ENCODE measurements at places on chromosomes 4 and X.

DNA sequence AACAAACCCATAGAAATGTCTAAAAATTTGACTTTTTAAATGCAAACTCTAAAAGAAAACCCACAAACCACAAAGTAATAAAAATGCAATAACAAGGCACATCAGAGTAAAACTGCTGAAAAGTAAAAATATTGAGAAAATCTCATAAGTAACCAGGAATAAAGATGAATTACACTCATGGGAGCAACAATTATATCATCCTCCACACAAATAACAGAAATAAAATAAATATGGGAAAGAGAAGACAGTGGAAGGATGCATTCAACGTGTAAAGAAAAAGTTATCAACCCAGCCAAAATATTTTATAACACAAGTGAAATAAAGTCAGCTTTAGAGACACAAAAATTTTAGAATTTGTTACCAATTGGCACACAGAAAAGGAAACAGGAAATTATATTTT, 1420.2 kb downstream of the PCDH18 start:
- DNase-seq: no peak

DNA sequence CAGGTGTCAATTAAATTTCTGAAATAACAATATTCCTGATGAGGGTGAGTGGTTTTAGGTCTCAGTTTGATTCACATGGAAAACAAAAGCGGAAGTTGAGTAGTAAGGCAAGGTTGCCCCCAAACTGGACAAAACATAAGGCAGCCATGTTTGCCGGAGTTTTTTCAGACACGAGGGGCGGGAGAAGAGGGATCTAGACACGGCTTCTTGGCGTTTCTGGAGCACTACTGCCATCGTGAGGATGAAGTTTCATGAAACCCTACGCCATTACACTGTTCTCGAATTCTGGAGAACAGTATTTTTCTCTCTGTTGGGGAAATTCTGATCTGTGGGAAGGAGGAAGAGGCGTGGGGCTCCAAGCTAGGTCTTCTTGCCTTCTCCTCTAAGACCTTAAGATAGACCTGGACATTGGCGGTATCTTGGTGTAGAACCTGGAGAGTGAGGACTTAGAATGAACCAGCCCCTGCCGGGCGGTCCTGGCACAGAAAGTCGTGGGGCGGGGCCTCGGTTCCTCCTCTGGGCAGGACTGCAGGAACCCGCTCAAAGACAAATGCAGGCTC, 160.3 kb downstream of the OR13H1 start:
- DNase-seq: no peak

DNA sequence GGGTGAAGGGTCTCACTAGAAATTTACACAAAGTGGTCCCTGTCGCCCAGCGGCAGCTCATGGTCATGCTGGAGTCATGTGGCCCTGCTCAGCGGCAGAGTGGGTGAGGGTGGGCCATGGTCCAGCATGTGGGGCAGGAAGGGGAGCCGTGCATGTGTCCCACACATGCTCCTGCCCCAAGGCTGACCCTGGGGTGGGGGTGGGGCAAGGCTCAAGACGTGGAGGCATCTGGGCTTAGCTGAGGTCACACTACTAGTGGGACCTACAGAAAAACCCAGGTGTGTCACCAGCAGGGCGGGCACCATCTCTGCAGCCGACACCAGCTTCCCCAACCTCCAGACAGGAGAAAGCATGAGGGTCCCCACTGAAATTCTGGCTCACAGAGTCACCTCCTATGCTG, 42.4 kb downstream of the EVC start:
- no peak for DNase-seq

- DNase-seq: no peak
These were observed 786 bp upstream of the ZFX start for GRCh38 chrX:24148535-24149350.

- DNase-seq: no peak
These were observed 163.7 kb downstream of the NPNT start for GRCh38 chr4:106058921-106059320.

DNA sequence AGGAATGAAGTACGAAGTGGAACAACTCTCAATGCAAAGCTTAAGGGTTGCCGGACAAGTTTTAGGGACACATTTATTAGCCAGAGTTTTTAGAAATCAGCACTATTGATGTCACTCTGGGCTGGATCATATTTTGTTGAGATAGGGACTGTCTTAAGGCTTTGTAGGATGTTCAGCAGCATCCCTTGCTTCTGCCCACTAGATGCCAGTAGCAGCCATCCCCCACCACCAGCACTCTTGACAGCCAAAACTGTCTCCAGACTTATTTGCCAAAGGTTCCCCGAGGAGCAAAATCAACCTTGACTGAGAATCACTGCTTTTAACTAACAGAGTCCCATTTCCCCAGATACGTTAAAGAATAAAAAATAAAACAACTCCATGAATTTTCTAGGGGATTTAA, 1497.3 kb downstream of the STIM2 start:
- no peak for DNase-seq

DNA sequence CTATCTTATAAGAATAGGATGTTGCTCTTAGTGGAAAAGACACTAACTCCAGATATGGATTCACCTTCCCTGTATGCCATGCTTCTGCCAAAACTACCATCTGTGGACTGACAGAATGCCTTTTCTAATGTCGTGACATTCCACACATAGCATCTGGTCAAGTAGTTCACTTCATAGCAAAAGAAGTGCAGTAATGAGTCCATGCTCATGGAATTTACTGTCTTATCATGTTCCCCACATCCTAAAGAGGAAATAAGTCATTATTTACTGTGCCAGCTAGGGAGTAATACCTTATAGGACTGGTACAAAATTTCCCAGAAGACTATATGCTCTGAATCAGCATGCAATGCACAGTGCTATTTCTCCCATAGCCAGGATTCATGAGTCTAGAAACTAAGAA, 562.4 kb downstream of the TLL1 start:
- DNase-seq: no peak

GRCh38 chrX:47446431-47446830, 36.6 kb downstream of the ZNF41 start:
- no peak for DNase-seq

- no peak for DNase-seq
These were observed 893 bp downstream of the RLIM start for GRCh38 chrX:74613370-74614092.

DNA sequence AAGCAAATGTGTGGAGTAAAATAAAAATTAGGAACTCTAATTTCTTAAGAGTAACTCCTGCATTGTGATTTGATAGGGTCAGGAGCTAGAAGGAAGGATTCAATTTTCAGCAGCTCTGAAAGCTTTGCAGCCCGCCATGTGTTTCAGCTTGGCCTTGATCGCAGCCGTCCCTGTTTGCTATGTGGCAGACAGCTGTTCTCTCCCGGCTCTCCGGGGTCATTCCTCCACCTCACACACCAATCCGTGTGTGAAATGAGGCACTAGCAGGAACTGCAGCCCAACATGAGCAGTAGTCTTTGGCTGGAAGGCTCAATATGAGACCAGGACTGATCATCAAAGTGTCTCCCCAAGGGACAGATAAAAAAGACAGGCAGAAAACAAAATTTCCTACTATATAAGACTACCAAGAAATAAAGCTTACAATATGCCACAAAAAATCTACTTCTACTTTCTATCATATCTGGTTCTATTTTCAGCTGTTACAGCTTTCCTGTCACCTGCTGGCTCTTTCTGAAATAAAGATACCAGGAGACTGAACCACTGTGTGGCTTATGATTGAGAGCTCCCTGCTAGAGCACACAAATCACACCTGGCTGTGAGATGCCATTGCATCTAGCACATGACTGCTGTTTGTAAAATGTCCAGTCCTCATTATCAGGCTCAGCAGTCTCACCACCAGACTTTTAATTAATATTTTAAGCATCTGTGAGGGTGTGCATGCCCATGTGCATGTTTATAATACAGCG, 44.1 kb upstream of the SEC24B start:
- DNase-seq: no peak

Data from stimulated activated CD4-positive, alpha-beta T cell treated with anti-CD3 and anti-CD28 coated beads, Interleukin-15, amount 100 ng/mL, for 1 hour (primary cell).